Natural killer cell treated with Interleukin-12 subunit alpha and Interleukin-12 subunit beta and Interleukin-15 and Interleukin-18, amount 100 ng/mL, for 72 hours (primary cell): ENCODE measurements at places on chromosomes 4 and X.
A peak's percentile ranks its signal among the peaks of the same experiment; 100 is the strongest.

DNA sequence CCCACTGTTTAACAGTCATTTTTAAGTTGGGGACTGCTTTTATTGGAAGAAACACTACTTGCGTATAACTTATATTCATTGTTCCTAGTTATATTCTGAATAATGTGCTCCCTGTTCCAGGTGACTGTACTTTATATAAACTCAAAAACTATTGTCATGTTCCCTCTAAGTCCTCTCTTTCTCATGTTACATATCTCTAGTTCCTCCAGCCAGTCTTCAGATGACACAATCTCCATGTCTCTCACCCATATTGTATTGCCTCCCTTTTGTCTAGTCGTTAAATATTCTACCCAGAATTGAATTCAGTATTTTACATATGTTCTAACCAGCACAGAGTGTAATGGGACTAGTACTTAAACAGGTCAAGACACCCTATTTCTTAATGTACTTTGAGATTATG lies 5.3 kb downstream of the VAMP7 start:
- no peak for DNase-seq

DNA sequence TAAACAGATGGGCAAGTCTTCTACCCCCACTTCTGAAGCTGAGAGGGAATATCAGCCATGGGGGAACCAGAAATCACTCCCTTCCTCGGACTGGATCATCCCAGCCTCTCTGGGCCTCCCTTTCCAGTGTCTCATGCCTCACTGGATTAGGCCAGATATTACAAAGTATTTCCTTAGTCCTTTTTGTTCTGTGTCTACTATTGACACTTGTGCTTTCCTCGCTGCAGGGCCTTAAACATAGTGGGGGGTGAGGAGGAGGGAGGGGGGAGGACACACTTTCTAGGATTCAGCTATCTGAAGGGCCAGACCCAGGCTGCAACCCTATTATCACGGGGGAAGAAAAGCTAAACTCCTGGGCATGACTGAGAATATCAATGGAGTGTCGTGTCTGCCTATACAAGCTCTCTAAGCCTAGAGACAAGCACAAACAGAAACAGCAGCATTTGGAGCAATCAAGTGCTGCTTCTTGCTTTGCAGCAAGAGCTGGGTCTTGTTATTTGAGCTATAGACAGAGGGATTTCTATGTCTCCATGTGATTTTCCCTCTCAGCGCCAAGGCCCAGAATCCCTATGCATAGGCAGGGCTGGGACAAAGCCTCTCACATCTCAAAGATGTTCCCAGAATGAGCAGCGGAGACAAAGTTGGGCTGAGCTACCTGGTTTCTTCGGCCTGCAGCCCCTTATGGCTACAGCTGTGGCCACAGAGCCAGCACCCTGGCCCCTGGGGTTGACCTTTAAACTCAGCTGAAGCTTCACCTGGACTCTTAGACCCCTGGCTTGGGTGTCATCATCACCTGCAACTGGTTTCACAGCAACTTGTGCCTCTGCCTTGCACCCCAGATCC lies 20.2 kb downstream of the PJA1 start:
- DNase-seq, result no peak

GRCh38 chr4:57103051-57103450 lies 7.1 kb downstream of the IGFBP7 start:
- no peak for DNase-seq

DNA sequence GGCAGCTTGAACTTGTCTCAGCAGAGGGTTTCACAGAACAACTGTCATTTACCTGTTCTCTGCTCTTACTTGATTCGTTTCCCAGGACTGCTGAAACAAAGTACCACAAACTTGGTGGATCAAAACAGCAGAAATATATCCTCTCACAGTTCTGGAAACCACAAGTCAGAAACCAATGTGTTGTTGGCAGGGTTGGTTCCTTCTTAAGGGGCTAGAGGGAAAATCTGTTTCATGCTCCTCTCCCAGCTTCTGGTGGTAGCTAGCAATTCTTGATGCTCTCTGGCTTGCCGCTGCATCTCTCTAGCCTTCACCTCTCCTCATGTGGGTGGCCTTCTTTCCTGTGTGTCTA lies 4.7 kb downstream of the TLR8 start:
- DNase-seq, result no peak

GRCh38 chrX:21840193-21840545 lies 752 bp downstream of the MBTPS2 start:
- no peak for DNase-seq

- no peak for DNase-seq
Observed at GRCh38 chr4:169657470-169658107, 37.2 kb downstream of the CLCN3 start.

- DNase-seq, result no peak
Observed at GRCh38 chrX:147803948-147804347, 107.8 kb upstream of the FMR1 start.

GRCh38 chrX:105117621-105118020 lies 102.9 kb downstream of the TEX13A start:
- no peak for DNase-seq

DNA sequence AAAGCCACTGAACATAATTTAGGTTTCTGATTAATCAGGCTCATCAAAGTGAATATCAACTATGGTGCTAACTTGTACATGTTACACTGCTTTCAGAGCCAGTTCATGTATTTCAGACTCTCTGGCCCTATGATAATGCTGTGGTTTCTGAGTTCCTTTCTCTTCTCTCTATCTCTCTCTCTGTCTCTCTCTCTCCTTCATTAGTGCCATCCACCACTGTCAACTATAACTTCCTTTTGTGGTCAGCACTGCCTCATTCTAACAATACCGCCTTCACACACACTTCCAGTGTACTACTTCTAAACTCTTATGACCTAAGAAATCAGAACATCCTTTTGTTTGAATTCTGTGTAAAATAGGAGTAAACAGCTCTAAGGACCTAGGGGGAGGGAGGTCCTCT lies 907.1 kb downstream of the RPA4 start:
- DNase-seq, result no peak

DNA sequence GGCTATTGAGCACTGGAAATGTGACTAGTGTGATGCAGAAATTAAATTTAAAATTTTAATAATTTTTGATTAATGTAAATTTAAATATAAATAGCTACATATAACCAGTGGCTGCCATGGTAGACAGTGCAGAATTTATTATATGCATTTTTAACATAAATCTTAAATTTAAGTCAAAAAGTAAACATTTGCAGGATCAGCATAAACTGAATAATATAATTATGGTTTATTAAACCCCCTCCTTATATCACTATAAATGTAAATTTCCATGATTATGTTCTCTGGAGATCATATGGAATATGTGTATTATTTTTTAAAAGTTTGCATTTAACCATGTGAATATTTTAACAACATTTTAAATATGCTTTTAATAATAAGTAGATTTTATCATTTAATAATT lies 155.8 kb downstream of the TEX13C start:
- DNase-seq, result no peak

GRCh38 chr4:102546635-102547034 lies 45.5 kb downstream of the NFKB1 start:
- DNase-seq, result no peak

DNA sequence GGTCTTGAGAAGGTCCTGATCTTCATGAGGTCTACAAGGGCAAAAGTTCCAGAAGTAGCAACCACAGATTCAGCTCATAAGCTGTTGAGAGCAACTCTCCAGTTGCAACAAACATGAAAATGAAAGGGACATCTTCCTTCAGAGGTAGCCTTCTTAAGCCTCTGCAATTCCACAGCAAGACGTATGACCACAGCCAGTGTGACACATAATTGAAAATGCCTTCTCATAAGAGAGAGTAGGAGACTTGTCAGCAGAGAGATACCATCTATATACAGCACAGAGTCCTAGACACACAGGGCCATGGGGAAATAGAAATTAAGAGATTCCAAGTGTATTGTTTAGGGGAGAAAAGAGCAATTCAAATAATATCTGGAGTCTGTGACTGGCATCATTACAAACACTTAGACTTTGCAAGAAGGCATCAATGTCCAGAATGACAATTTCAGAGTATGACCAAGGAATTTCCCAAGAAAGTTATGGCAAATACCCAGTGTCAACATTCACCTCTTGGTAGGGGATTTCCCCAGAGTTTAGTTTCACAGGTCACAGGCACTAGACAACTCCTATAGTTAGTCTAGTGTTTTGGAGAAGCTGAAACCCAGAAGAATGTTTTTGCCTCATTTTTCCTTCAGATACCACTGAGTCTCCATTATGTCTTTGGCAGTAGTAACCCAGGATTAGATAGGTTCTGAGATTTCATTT lies 340.3 kb downstream of the ZNF674 start:
- no peak for DNase-seq

DNA sequence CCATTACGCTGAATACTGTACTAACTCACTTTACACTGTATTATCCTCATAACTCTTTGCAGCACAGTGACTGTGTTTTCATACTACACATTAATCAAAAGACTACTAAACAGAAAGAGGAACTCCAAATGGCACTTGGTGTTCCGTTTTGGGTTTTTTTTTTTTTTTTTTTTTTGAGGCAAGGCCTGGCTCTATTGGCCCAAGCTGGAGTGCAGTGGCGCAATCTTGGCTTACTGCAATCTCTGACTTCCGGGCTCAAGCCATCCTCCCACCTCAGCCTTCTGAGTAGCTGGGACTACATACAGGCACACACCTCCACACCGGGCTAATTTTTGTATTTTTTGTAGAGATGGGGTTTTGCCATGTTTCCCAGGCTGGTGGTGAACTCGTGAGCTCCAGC lies 10.7 kb downstream of the KLHL8 start:
- peak; percentile 85 for DNase-seq

DNA sequence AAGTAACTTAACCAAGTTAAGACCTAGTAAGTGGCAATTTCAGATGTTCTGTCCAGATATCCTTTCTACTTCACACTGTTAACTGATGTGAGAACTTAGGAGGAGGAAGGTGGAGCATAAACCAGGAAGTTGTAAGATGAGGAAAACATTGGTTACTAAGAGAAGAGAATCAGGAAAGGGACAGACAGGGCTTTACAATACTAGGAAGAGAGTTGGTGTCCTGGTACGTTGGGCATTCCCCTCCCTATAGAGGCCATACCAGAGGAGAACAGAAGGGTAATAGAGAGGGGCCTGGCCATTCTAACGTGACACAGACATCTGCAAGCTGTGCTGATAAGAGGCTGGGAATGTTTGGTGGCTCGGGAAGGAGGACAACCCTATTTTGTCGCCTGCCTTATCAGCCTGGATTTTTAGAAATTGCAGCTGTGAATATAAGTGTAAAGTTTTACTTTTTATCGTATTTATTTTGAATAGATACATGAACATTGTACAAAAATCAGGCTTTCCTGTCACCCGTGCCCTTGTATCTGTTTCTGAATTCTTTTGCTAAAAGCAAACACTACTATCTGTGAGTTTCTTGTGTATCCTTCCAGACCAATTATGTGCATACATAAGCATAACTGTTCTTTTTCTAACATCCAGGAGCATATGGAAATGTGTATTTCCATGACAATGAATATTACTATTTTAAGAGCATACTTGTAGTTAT lies 53.5 kb upstream of the HPRT1 start:
- no peak for DNase-seq

- DNase-seq, result peak; percentile 61
Observed at GRCh38 chr4:80989921-80990544, 40.5 kb upstream of the BMP3 start.

DNA sequence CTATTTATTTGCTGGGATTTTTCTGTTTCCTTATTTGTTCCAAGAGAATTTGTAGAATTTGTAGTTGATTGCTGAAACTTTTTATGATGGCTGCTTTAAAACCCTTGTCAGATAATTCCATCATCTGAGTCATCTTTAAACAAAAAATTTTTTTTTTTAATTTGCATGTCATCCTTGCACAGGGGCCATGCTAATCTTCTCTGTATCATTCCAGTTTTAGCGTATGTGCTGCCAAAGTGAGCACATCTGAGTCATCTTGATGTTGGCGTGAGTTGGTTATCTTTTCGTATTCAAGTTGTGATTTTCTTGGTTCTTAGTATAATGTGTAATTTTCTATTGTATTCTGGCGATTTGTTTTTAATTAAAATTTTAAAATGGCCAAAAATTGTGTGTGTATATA lies 18.7 kb upstream of the ZNF157 start:
- DNase-seq, result no peak

DNA sequence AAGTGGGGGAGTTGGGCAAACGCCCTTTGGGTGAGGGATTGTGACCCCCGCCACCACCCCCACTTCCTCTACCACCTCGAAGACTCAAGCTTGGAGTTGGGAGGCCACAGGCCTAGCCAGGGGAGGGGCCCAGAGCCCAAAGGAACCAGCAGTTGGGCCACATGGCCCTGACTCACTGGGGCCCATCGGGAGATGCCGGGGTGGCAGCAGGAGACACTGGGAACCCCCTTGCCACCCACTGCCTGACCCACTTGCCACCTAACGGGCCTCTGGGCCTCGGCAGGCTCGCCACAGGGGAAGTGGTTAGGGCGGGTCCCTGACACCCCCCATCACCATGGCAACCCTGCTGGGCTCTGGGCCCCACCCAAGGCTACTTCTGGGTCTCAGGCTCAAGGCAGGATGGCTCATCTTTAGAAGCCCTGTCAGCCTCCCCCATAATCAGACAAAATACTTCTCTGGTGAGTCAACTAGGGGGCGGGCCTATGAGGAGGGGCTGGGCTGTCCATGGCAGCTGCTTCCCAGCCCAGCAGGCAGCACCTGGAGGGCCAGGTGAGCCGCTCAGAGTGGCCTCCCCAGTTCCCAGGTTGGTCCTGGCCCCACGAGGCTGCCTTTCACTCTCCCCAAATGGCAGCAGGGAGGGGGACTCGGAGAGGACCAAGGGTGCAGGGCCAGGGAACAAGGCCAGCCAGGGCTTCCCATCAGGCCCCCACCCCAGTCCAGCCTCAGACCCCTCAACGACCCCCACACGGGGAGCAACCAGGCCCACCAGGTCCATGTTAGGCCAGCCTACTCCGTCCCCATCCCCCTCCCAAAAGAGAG lies 5.6 kb downstream of the FLNA start:
- DNase-seq, result peak; percentile 98

- no peak for DNase-seq
Observed at GRCh38 chrX:124231451-124231759, 101.1 kb upstream of the TEX13D start.

DNA sequence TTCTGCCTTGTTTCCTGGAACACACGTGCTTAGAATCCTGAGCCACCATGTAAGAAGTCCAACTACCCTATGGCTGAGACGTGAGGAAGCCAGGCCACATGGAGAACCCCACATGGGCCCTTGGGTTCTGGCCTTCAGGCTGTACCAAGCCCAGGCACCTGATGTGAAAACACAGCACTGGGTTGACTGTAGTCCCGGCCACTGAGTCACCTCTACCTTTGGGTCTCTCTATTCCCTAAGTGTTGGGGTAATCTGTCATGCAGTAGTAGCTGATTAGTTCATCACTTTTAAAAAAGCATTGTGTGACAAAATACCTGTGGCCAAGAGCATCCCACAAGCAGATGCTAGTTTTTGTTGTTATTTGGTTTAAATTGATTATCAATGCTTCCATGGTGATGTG lies 24.3 kb downstream of the CFAP97 start:
- no peak for DNase-seq

DNA sequence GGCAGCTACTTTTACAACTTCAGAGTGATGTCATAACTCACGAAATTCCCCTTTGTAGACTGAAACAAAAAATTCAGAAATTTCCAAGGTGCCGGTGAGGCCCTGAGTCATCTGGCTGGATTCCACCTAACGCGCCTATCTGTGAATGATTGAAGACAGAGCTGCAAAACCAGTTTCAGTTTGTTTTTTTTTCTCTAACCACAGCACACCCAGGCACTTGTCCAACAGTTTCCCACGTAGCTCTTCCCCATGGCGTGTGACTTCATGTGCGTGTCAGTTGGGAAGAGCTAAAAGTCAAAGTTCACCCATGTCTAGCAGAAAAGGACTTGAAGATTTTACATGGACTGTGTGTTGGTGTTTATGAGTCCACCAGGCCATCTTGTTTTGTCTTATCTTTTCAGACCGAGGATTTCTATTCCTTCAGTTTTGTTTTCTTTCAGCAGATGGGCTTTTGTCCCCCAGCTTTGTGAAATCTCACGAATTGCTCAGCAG lies 16.4 kb downstream of the TCEANC start:
- DNase-seq, result peak; percentile 78
